Calu3 (cell line): ENCODE measurements at places on chromosomes 3 and 15. TPM values are rescaled to one million over a fixed set of nuclear protein-coding genes. Genes with fewer than 3 reads are reported as not detected.

UROC1 gene
- total RNA-seq: not detected in 2 replicates

DNA sequence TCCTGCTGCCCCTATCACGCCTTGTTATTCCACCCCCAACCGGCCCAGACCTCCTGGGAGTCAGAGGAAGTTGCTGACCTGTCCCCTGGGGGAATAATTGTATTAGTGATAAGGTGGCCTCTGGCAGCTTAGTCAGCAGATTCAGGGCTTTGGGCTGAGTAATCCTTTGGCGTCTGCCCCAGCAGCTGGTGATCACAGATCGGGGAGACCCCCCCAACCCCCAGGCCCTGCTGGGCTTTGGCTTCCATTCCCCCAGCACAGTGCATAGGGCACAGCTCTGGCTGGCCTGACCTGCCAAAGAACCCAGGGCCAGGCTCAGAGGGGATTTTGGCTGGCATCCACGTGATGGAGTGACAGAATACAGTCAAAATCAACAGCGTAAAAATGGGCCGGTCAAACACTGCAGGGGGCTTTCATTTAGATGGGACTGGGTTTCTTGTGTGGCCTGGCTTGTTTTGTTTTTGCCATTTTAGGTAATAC, 3.9 kb upstream of the NR2E3 start:
- no peak for DNase-seq

ADAMTS7 gene
- total RNA-seq: 1.3 and 1.4 TPM in 2 replicates

GRCh38 chr3:61134532-61134931, 116.7 kb downstream of the FHIT start:
- no peak for DNase-seq

GRCh38 chr3:16203031-16203430, 28.6 kb downstream of the GALNT15 start:
- no peak for DNase-seq

VPS8 gene
- total RNA-seq: 62.5 and 72.8 TPM in 2 replicates

ENTPD3 gene
- total RNA-seq: 3.0 and 4.0 TPM in 2 replicates

VWA5B2 gene
- 0.54 and 0.90 TPM in 2 replicates for total RNA-seq

GRCh38 chr3:142693136-142693853, 30.5 kb upstream of the TRPC1 start:
- no peak for DNase-seq
